Aorta (tissue), 5 donors: ENCODE measurements at places on chromosomes 16 and 17.

DNA sequence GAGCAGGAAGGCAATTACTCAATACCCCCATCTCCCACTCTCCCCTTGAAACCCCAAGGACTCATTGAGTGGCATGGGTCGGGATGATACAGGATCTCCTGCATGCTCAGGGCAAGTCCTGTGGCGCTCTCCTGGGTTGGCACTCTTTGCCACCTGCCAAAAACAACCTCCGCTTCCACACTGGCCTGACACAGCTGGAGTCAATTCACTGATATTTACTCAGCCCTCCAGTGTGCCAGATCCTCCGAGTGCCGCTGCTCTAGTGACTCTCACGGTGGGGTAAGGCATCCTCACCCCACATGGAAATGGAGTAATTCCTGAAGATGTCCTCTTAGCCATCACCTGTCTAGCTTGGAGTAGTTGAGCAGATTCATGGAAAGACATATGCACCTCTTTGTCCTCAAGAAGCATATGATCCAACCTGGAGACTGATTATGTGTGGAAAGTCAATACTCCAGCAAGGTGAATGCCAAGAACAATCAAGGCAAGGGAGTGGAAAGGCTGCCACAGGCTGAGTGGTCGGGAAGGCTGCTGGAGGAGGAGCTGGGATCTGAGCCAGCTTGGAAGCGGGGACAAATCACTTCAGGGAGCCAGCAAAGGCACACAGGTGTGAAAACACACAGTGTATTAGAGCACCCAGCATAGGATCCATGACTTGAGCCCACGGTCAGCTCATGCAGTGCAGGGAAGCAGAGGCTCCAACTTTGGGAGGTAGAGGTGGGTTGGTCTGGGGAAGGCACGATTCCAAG, 12.6 kb upstream of the GOSR2 start:
- H3K36me3 ChIP-seq, result no peaks in the 10 kb centered on the region
- no peak overlapping the region for H3K27ac ChIP-seq
- H3K4me3 ChIP-seq, result no peak overlapping the region
- no peak for DNase-seq

- no peaks in the 10 kb centered on the region for H3K27me3 ChIP-seq
- no peak overlapping the region for H3K27ac ChIP-seq
- DNase-seq, result no peak
- H3K4me3 ChIP-seq, result no peak overlapping the region
These were observed 443 bp downstream of the TEDC2 start for GRCh38 chr16:2460391-2460713.

GRCh38 chr17:36849871-36850348, 87.4 kb upstream of the LHX1 start:
- no peaks in the 10 kb centered on the region for H3K36me3 ChIP-seq
- no peaks in the 10 kb centered on the region for H3K4me1 ChIP-seq
- H3K27me3 ChIP-seq, result no peaks in the 10 kb centered on the region
- H3K4me3 ChIP-seq, result no peak overlapping the region
- no peak overlapping the region for H3K27ac ChIP-seq

DNA sequence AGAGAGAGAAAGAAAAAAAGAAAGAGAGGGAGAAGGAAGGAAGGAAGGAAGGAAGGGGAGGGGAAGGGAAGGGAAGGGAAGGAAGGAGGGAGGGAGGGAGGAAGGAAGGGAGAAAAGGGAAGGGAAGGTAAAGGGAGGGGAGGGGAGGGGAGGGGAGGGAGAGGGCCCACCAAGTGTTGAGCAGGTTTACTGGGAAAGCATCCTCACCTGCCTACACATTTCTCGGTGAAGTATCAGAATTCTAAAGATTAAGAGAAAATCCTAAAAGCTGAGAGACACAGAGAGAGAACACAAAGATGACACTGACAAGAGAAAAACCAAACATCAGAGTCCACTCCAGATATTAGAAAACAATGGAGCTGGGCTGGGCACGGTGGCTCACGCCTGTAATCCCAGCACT, 12.3 kb upstream of the CMTM3 start:
- no peak for DNase-seq
- no peak overlapping the region for H3K4me3 ChIP-seq
- no peak overlapping the region for H3K27ac ChIP-seq
- H3K4me1 ChIP-seq, result no peaks in the 10 kb centered on the region

DNA sequence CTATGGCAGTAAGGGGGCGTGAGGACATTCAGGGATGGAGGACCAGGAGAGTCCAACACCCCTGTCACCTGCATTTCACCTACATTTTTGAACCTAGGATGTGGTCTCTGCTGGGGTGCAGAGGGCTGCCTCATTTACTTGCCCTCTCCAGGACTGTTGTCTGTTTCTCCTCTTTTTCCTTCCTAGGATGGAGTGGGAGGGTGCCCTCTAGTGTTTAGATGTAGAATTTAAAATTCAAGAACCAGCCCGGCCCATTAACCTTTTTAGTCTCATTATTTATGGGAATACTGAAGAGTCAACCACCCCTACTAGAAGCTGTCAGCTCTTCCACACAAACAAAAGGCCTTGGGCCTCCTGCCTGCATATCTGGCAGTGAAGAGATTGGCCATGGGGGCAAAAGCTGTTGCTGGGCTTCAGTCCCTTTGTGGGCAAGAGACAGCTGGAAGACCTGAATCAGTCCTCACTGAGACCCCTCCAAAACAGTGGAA, 2.5 kb upstream of the STARD3 start:
- no peak overlapping the region for H3K27ac ChIP-seq
- no peak overlapping the region for H3K4me3 ChIP-seq
- no peaks in the 10 kb centered on the region for H3K27me3 ChIP-seq
- H3K4me1 ChIP-seq, result no peaks in the 10 kb centered on the region
- DNase-seq, result no peak

GRCh38 chr17:6970992-6971391, 24.9 kb upstream of the ALOX12 start:
- no peaks in the 10 kb centered on the region for H3K27me3 ChIP-seq
- no peak for DNase-seq
- no peak overlapping the region for H3K4me3 ChIP-seq
- no peaks in the 10 kb centered on the region for H3K36me3 ChIP-seq

DNA sequence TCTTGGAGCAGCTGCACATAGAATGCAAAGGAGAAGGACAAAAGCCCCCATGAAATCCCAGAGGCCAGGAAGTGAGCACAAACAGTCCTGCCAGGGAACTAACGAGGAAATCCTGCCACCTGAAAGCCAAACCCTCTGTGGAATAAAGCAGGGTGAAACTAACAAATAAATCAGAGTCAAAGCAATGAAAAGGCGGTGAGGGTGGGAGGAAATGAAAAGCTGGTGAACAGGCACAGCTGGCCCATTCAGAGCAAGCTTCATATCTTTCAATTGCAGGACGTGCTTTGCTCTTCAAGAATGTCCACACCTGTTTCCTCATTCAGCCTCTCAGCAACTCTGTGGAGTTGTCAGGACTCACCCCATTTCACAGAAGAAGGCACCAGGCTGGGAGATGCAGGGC, 108.1 kb downstream of the ABCC12 start:
- H3K36me3 ChIP-seq, result no peaks in the 10 kb centered on the region
- H3K27me3 ChIP-seq, result no peaks in the 10 kb centered on the region
- DNase-seq, result no peak
- H3K4me3 ChIP-seq, result no peak overlapping the region
- H3K4me1 ChIP-seq, result no peaks in the 10 kb centered on the region

DNA sequence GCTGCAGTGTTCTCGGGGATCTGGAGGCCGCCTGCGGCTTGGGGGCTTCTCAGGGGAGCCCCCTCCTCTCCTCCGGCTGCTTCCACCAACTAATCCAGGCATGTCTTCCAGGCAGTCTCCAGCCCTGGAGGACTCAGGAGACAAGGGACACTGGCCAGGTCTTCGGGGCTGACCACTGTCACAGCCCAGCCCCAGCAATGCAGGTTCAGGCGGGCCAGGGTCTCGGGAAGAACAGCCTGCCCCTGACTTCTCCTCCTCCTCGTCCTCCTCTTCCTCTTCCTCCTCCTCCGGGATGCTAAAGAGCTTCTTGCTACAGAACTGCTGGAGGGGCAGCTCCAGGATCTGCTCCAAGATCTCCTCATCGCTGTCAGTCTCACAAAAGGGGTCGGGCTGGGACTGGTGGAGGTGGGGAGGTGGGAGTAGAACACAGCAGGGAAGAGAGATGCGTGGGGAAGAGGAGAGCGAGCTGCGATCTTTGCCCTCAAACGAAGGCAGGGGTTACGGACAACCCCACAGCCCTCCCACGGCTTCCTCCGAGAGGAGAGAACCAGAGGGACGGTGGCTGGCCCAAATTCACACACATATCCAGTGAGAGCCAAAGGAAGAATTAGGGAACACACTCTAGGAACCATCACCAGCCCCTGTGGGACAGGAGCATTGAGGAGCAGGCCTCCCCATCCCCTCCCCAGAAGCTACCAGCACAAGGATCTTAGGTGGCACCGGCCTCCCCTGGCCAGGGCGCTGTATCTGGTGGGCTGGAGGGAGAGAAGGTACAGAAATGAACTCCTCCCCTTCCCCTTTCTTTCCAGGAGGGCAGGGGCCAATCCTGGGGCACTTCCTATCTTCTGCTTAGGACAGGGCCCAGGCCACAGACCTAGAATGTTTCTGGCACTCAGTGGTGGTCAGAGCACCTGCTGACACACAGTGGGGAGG, 19.3 kb downstream of the TSPOAP1 start:
- no peak for DNase-seq
- no peak overlapping the region for H3K4me3 ChIP-seq
- no peaks in the 10 kb centered on the region for H3K4me1 ChIP-seq

GRCh38 chr17:27559506-27560481, 71.2 kb upstream of the LGALS9 start:
- peak; percentile 80 for DNase-seq
- H3K27me3 ChIP-seq, result no peaks in the 10 kb centered on the region
- H3K4me1 ChIP-seq, result no peaks in the 10 kb centered on the region
- H3K27ac ChIP-seq, result no peak overlapping the region

DNA sequence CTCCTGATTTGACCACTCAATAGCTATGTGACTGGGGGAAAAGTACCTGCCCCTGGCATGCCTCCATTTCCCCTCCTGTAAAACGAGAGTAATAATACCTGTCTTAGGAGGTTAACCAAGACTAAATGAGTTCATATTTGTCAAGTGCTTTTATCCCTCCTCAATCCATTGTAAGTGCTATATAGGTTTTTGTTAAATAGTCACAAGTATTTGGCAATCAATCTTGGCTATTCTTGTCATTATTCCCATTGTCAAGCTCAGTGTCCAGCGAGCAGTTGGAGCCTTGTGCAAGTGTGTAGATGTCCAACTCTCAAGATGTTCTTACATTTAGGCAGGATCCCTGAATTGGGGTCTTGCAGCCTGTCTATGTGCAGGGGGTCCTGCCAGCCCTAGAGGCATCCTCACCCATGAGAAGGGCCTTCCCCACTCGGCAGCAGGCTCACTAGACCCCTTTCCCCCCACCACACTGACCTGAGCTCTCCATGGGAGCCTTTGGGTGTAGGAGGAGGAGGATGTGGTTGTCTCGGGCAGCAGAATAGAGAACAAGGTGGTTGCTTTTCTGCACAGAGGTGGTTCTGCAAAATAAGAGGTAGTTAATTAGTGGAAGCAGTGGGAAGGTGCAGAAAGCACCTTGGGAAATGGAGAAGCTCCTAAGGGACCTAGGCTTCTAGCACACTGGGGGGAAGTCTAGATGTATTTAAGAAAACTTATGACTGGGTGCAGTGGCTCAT, 18.0 kb downstream of the PIK3R6 start:
- no peaks in the 10 kb centered on the region for H3K27me3 ChIP-seq
- H3K4me3 ChIP-seq, result no peak overlapping the region
- no peak overlapping the region for H3K27ac ChIP-seq
- H3K4me1 ChIP-seq, result no peaks in the 10 kb centered on the region
- H3K36me3 ChIP-seq, result no peaks in the 10 kb centered on the region
- no peak for DNase-seq

- DNase-seq, result no peak
- no peaks in the 10 kb centered on the region for H3K36me3 ChIP-seq
- H3K27ac ChIP-seq, result no peak overlapping the region
- no peaks in the 10 kb centered on the region for H3K4me1 ChIP-seq
These were observed 40.6 kb downstream of the HIC1 start for GRCh38 chr17:2095536-2095910.

DNA sequence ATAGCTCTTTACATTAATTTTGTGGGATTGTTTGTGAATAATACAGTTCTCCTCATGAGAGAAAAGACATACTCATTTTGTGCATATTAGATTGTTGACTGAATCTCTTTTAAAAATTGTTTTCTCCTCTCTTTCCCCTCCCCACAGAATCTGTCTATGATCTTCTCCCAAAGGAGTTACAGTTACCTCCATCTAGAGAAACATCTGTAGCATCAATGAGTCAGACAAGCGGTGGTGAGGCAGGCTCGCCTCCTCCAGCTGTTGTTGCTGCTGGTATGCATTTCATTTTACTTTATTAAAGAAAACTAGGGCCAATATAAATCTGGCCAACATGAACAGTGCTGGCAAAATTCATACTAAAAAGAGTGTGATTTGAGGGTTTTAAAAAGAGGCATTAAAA, 60.5 kb downstream of the NFAT5 start:
- peaks cover 2% of the 10 kb centered on the region for H3K4me1 ChIP-seq
- H3K36me3 ChIP-seq, result no peaks in the 10 kb centered on the region
- no peak overlapping the region for H3K4me3 ChIP-seq
- no peak for DNase-seq

GRCh38 chr17:7018331-7018964, 4.4 kb upstream of the BCL6B start:
- H3K4me1 ChIP-seq, result no peaks in the 10 kb centered on the region
- H3K27me3 ChIP-seq, result no peaks in the 10 kb centered on the region
- H3K4me3 ChIP-seq, result peak overlapping the region; percentile 89
- peak overlapping the region; percentile 59 for H3K27ac ChIP-seq

DNA sequence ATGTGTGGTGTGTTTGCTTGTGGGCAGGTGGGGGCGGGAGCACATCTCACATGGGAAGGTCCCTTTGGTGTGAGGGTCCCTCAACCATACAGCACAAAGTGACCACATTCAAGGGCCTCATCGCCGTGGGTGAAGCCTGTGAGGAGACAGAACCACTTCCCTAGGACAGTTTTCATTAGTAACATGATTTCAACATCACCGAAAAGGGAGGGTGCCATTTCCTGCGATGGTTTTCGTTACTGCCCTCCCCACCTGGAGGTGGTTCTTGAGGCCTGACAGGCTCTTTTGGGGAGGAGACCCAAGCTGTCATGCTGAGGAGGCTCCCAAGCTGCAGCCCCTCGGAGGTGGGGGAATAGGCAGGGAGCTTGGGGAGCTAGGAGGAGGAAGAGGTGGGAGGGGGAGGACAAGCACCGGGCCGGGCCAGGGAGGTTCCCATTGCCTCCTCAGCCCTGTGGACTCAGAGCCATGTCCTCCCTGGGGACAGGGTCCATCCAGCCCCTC, 9.5 kb downstream of the CD300LB start:
- H3K27me3 ChIP-seq, result no peaks in the 10 kb centered on the region
- no peak overlapping the region for H3K4me3 ChIP-seq
- H3K36me3 ChIP-seq, result no peaks in the 10 kb centered on the region

GRCh38 chr17:69503711-69504110, 89.2 kb downstream of the MAP2K6 start:
- DNase-seq, result no peak
- no peaks in the 10 kb centered on the region for H3K36me3 ChIP-seq
- H3K4me1 ChIP-seq, result peaks cover 7% of the 10 kb centered on the region
- no peak overlapping the region for H3K27ac ChIP-seq
- no peak overlapping the region for H3K4me3 ChIP-seq

GRCh38 chr17:7709031-7709430, 4.0 kb downstream of the EFNB3 start:
- no peaks in the 10 kb centered on the region for H3K4me1 ChIP-seq
- H3K36me3 ChIP-seq, result no peaks in the 10 kb centered on the region
- H3K27ac ChIP-seq, result no peak overlapping the region
- no peaks in the 10 kb centered on the region for H3K27me3 ChIP-seq
